Neural crest cell (in vitro differentiated cells): ENCODE measurements at places on chromosomes 4 and X.

GRCh38 chrX:104488811-104489210, 77.2 kb upstream of the IL1RAPL2 start:
- no peak for DNase-seq

GRCh38 chr4:83326546-83326945, 8.1 kb downstream of the HPSE start:
- DNase-seq = no peak

DNA sequence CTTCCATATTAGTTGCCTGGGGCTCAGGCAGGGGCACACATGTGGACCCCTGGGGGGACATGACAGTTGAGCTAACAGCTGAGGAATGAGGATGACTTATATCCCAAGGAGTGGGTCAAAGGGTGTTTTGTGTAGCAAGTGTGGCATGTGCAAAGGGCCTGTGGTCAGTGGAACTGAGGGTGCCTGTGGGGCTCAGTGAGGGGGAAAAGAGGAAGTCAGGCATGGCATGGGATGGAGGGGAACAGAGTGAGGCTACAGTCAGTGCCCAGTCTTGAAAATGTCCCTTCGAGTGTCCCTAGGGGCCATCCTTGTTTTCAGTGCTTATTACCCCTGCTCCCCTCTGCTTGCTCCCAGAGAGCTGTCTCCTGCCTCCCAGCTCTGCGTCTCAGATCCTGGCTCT, 64.3 kb upstream of the CD99 start:
- DNase-seq = no peak

GRCh38 chr4:158209825-158210807, at the start of gene TMEM144:
Gene TMEM144, plus strand, starts transcription at chr4:158210486. Its CDS starts 2,182 bp downstream, at chr4:158212668.
- peak; percentile 57 for DNase-seq

DNA sequence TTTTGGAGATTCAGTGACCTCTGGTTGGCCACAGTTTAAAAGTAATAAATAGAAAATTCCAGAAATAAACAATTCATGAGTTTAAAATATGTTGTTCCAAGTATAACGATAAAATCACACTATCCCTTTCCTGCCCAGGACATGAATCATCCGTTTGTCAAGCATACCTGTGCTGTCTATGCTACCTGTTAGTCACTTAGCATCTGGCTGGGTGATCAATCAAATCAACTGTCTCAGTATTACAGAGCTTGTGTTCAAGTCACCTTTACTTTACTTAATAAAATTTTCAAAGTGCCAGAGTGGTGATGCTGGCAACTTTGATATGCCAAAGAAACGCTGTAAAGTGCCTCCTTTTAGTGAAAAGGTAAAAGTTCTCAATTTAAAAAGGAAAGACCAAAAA, 979.5 kb upstream of the NDST4 start:
- DNase-seq = no peak

DNA sequence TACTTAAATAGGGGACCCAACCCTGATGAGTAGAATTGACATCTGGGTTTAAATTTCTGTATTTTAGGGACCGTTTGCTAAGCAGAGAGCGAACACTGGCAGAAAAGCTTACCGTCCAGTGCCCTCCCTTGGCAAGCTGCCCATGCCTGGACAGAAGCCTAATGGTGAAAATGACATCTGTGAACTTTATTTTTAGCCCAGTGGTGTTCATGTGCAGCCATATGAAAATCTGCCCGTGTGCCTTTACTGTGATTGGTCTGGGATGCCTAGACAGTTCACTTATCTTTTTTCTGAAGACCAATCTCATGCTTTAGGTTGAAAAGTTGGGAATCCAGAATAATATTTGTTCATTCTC, 1.1 kb downstream of the STBD1 start:
- DNase-seq = no peak

- DNase-seq = no peak
Observed at GRCh38 chr4:113602646-113603228, 158.8 kb downstream of the CAMK2D start.

- no peak for DNase-seq
Observed at GRCh38 chr4:45679411-45679810, 444.4 kb downstream of the GABRG1 start.

DNA sequence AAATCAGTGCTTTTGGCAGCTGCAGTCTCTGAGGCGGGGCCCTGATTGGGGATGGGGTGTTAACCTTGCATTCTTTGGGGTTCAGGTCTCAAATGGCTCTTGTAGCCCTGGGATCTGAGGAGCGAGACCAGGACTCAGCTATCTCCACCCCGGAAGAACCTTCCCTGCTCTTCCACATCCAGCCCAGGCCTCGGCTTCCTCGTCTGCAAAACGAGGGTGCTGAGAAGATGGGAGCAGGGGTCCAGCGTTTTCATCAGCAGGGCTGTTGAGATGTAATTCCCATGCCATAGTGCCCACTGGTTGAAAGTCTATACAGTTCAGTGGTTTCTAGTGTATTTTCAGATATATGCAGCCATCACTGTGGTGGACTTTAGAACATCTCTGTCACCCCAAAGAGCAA, 34.6 kb upstream of the WFS1 start:
- DNase-seq = no peak

DNA sequence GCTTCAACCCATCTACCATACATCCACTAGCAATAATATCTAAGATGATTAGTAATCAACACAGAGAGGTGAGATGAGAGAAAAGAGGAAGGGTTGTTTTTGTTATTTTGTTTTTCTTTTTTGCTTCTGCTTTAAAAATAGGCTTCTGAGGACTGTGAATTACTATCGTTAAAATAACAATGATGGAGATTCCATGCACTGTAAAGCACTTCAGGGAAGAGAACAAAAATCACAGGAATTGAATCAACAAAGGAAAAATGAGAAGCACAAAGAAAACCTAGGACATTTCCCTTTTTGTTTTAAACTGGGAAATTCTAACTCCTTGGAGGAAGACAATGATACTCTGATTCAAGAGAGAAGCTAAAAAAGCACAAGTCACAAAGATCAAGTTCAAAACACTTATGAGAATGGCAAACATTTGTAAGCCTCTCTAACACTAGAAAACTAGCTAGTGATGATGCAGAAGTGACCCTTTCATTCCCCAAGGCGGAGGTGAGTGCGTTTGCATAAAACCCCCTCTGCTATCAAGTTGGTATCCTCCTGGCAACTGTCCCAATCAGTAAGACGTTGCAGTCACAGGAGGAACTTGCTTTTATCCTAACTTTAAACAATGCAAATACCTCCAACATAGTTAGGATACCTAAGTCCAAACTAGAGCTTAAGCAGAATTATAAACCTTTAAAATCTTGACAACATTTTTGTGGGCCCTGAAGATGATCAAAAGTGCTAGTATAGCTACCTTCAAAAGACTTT, 308.5 kb downstream of the CAMK2D start:
- no peak for DNase-seq

GRCh38 chr4:39232100-39232499, 49.8 kb downstream of the WDR19 start:
- DNase-seq = no peak

DNA sequence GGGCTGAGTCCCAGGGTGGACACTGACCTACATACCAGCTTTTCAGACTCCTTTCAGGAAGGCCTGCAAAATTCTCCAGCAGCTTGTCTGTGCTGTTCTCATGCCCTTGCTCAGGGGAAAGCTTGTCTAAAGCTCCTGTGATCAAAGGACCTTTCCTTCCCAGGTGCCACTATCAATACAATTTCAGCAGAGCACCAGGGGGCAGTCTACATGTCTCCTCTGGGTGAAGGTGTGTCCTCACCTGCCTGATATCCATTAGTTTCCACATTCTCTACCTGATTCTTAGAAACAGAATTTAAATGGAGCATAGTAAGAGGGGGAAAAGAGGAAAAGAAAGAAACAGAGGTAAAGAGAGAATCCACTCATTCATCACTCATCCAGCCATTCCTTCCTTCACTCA, 114.2 kb downstream of the PPARGC1A start:
- no peak for DNase-seq

GRCh38 chr4:121408-122084, 2.8 kb upstream of the ZNF718 start:
- DNase-seq = no peak

- no peak for DNase-seq
Observed at GRCh38 chr4:61994036-61994435, 793.9 kb downstream of the ADGRL3 start.

GRCh38 chrX:18687856-18688495, 16.1 kb upstream of the RS1 start:
- no peak for DNase-seq

DNA sequence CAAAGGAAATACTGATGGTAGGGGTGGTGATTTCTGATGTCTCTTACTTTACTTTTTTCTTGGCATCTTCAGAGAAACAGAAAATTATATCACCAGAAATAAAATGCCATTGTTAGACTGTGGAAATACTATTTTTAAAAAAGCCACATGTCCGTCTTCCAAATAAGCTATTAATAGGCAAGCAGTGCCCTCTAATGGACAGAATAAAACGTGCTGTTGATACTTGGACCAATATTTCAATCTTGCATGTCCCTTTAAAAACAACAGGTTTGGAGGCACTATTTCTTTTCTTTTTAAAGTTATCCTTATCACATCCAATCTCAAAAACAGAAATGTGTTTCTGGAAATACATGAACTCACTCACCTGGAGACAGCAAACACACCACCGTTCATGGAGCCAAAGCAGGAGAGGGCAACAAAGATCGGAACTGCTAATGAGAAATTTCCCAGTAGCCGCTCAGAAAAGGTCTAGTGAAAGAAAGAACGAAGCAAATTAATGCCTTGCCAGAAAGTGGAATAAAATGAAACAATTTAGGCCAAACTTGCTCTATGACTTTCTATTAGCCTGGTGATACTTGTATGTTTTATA, 59.2 kb downstream of the SLC7A11 start:
- peak; percentile 13 for DNase-seq

- no peak for DNase-seq
Observed at GRCh38 chr4:83716874-83717273, 181.0 kb downstream of the GPAT3 start.

- DNase-seq = no peak
Observed at GRCh38 chr4:8754634-8755589, 116.7 kb downstream of the HMX1 start.

GRCh38 chrX:107686792-107687191, 58.5 kb downstream of the PRPS1 start:
- DNase-seq = no peak

DNA sequence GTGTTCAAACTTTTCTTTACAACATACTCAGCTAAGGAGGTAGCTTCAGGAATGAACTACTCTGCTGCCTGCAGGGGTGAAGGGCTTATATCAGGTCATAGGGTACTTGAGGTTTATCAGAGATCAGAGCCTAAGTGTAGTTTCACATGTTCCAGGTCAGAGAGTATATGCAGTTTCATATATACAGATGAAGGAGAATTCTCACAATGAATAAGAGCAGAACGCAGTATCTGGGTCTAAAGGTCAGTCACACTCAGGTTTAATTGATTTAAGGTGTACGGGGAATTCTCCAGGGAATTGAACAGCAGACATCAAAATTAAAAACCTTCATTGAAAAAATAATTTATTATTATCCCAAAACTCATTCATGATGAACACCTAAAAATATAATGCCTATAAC, 700.6 kb downstream of the TECRL start:
- DNase-seq = no peak

GRCh38 chrX:53031380-53031779, 17.2 kb upstream of the GPR173 start:
- DNase-seq = no peak

DNA sequence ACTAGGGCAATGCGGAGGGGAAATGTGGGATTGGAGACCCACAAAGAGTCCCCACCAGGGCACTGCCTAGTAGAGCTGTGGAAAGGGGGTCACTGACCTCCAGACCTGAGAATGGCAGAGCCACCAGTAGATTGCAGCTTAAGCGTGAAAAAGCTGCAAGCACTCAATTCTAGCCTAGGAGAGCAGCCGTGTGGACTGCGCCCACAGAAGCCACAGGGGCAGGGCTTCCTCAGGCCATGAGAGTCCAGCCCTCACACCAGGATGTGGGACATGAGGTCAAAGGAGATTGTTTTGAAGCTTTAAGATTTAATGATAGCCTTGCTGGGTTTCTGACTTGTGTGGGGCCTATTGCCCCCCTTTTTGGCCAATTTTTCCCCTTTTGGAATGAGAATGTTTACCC, 379.0 kb downstream of the INPP4B start:
- no peak for DNase-seq

DNA sequence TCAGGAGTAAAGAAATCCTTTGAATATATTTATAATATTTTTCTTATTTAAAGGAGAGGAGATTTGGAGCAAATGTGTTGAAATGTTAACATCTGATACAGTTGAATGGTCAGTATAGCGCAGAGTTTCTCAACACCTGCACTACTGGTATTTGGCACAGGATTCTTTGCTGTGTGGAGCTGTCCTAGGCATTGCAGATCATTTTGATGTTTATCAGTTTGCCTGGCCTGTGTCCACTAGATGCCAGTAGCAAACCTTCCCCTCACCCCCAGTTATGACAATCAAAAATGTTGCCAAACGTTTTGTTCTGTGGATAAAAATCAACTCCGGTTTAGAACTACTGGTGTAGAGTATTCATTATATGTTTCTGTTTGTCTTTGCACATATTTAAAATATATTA, 765.3 kb upstream of the SLIT2 start:
- no peak for DNase-seq

- no peak for DNase-seq
Observed at GRCh38 chr4:86661006-86661405, 66.9 kb downstream of the PTPN13 start.

DNA sequence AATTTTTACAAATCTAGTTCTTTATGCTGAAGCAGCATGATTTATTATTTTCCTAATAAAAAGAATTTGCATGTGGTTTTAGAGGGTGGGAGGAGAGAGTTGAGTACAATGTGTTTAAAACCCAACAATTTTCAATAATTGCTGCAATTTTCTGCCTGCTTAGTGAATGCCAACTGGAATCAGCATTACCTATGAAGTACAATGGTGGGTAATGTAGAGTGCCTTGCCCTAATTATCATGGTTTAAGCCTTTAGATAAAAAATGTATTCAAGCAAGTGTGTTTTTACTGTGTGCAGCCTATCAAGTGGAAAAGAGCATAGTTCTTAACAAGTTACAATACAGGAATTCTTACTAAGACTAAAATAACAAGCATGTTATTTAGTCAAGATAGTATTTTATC, 77.9 kb upstream of the ANKRD50 start:
- no peak for DNase-seq

DNA sequence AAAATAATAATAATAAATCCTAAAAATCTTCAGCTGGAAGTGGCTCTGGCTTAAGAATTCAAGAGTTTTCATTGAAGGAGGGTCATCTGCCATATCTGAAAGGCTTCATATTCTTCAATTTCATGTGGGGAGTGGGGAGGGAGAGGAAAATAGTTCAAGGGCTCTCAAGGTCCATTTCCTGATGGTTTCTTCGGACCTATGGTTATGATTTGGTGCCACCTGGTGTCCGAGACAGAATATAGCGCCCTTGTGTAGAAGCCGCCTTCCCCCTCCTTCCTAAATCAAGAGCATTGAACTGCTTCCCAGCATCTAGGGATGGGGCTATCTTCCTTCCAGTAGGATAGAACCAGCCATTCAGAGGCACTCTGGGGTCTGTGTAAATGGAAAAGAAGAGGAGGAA, 34.3 kb downstream of the NLGN3 start:
- peak; percentile 25 for DNase-seq

DNA sequence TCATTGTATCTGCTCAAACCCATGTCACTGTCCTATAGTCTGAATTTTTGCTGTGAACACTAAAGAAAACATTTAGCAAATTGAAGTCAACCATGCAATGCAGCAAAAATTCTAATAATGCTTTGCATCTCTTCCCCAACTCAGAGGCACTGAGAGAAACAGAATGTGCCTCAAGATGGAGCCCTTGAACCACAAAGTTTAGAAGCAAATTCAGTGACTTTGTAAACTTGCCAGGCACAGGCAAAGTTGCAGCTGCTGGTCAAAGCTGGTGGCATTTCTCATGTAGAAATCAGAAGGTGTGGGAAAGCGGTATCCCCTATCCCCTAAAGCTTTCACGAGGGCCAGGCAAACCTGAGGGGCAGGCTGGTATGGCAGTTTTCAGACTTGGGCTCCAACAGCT, 121.7 kb upstream of the DIPK2B start:
- no peak for DNase-seq
